ENCODE measurements at places on chromosomes 6 and 20.

DNA sequence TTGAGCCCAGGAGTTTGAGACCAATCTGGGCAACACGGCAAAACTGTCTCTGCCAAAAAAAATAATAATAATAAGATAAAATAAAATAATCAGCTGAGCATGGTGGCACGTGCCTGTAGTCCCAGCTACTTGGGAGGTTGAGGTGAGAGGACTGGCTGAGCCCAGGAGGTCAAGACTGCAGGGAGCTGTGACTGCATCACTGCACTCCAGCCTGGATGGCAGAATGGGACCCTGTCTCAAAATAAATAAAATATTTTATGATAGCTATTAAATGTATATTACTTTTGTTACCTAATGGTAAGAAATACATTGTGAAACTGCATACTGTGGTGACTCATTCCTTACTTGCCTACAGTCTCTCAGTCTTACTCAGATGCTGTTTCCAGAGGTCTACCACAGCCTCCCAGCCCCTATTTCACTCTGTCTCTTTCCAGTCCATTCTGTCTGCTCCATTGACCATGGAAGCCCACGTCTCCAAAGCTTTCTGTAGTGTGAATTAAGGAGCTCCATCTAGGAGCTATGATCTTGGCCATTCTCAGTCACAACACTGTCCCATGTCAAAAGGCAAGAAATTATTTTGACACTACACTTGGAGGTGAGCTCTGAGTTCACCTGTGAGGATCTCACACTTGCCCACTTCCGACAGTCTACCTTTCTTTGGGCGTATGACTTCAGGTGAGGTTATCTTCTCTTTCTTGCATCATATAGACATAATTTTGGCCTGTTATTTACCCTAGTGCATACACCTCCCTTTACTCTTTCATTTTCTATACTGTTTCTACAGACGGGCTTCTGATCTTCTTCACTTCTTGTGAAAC is 22.4 kb upstream of the SNX9 start:
- DNase-seq: no peak

DNA sequence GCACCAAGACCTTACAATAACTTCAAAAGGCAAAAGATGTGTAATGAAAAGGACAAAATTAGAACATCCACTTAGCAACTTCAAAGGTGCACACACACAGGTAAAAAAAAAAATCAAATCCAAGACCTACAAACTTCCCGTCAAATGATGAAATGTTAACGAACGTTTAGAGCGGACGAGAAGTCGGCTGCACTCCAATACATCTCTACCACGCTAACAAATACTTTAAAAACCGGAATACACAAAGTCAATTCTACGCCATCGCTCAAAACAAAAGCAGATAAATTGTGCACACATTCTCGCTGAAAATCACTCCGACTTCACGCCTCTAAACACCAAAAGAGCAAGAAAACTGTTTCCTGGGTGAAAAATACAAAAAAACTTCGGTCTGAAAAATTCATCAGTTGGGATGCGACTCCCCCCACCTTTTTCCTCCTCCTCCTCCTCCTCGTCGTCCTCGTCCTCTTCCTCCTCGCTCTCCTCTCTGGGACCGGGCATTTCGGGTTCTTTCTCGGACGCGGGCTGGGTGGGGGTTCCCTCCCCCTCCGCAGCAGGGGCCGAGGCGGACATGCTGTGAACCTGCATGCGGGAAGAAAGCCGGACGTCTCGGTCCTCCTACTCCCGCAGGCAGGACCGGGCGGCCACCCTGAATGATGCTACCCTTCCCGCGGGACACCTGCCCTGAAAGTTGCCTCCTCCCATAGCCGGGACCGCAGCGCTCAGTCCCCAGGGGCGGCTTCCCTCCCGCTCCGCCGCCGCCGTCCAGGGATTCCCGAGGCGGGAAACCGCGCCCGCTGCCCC is 712 bp downstream of the DEK start:
- DNase-seq: no peak

- DNase-seq: no peak
Measured at GRCh38 chr20:37500311-37500710, 20.7 kb upstream of the NNAT start.

- no peak for DNase-seq
Measured at GRCh38 chr6:108363113-108363512, 68.3 kb downstream of the AFG1L start.

- no peak for DNase-seq
Measured at GRCh38 chr6:114634016-114634415, 291.2 kb upstream of the HS3ST5 start.

DNA sequence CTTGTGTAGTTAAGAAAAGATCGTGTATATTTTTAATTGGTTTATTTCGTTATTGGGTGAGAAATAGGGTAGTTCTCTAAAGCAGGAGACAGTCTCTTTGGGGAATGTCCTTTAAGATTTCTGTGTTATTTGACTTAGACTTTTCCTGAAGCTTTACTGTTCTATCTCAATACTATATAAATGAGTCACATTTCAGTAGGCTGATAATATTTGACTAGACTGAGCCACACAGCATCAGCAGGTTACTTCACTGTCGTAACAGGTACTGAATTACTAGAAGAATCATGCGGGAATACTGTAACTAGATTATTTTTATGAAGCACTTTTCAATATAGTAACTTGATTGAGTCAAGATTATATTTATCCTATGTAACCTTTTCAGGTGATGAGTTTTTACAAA is 1.4 kb downstream of the SMAP1 start:
- no peak for DNase-seq

DNA sequence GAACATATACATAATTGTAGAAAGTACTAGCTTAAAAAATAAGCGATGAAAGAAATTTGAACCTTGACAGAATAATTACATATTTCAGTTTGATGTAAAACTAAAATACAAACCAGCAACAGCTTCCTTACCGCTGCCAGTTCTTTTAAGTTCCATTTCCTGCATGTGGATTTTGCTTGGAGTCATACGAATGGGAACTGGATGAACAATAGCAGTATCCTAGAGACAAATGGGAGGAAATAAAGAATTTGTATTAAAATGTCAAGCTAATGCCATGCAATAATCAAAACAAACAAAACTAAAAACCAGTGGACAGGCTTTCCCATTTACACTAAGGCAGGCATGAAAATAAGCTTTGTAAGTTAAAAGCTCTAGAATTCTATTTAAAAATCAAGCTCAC is 67.1 kb downstream of the REPS1 start:
- DNase-seq: no peak

- DNase-seq: no peak
Measured at GRCh38 chr6:116402108-116402937, 31.6 kb downstream of the DSE start.

DNA sequence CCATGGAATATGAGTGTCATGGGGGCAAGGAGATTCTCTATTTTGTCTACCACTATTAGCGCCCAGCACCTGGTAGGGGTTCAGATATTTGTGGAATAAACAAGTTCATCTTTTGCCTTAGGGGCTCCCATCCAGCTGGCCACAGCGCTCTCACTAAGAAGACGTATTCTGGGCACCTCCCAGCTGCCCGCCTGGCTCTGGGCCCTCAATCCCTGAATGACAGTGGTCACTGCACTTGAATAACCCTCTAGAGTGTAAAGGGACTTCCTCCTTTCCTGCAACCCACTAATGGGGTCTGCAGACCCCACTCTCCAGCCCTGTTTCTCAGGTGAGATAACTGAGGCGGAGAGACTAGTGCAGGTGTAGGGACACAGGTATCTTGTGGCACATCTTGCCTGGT is 36.2 kb downstream of the SNX5 start:
- DNase-seq: no peak

DNA sequence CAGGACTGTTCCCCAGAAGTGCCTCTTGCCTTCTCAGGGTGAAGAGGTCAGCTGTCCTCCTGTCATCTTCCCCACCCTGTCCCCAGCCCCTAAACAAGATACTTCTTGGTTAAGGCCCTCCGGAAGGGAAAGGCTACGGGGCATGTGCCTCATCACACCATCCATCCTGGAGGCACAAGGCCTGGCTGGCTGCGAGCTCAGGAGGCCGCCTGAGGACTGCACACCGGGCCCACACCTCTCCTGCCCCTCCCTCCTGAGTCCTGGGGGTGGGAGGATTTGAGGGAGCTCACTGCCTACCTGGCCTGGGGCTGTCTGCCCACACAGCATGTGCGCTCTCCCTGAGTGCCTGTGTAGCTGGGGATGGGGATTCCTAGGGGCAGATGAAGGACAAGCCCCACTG is 9.8 kb downstream of the PI16 start:
- no peak for DNase-seq

- no peak for DNase-seq
Measured at GRCh38 chr20:47705497-47705856, 79.8 kb downstream of the SULF2 start.

- no peak for DNase-seq
Measured at GRCh38 chr6:125188594-125189203, 35.1 kb downstream of the TPD52L1 start.

- no peak for DNase-seq
Measured at GRCh38 chr6:91860541-91861335, 1273.9 kb upstream of the MAP3K7 start.

- no peak for DNase-seq
Measured at GRCh38 chr20:43681468-43681942, 14.6 kb downstream of the MYBL2 start.

DNA sequence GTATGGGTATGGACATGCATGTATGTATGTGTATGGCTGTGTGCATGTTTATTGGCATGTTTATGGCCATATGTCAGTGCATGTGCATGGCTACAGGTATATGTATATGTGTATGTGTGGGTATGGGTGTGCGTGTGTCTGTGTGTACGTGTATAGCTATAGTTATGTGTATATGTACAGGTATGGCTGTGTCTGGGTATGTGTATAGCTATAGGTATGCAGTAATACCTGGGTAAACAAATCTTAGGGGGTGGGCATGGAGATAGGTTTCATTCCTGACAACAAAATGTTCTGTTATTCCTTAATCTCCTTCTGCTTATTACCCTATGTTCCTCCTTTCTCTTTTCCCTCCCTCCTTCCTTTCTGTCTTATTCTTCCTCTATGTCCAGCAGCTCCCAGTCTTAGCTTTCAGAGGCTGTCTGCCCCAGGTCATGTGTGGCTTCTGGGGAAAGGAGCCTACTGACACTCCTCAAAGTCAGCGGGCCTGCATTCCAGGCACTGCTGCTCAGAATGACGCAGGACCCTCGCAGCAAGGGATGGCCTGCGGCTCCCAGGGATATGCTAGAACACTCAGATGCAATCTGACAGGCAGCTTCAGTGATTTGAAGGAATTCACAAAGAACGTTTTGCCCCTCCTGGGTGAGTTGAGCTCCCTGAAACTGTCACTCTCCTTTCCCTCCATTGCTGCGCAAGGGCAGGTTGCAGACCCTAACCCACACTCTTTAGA is 139.3 kb upstream of the PHACTR1 start:
- no peak for DNase-seq

GRCh38 chr20:14986026-14986655 is 648.7 kb upstream of the FLRT3 start:
- no peak for DNase-seq

DNA sequence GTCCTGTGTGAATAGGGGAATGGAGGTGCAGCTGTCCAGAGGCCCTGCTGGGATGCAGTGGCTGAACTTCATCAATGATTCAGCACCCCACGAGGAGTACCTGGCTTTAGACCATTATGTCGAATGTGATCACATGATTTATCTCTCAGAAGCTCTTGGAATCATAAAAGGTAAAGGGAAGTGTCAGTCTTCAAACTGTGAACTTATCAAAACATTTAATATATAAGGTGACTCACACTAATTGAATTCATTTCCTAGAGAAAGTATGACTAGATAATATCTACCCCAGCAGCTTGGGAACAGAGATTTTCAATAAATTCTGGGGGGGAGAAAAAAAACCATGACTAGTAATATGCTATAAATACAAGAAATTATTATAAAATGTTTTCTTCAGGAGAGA is 29.5 kb downstream of the ALDH8A1 start:
- DNase-seq: no peak

DNA sequence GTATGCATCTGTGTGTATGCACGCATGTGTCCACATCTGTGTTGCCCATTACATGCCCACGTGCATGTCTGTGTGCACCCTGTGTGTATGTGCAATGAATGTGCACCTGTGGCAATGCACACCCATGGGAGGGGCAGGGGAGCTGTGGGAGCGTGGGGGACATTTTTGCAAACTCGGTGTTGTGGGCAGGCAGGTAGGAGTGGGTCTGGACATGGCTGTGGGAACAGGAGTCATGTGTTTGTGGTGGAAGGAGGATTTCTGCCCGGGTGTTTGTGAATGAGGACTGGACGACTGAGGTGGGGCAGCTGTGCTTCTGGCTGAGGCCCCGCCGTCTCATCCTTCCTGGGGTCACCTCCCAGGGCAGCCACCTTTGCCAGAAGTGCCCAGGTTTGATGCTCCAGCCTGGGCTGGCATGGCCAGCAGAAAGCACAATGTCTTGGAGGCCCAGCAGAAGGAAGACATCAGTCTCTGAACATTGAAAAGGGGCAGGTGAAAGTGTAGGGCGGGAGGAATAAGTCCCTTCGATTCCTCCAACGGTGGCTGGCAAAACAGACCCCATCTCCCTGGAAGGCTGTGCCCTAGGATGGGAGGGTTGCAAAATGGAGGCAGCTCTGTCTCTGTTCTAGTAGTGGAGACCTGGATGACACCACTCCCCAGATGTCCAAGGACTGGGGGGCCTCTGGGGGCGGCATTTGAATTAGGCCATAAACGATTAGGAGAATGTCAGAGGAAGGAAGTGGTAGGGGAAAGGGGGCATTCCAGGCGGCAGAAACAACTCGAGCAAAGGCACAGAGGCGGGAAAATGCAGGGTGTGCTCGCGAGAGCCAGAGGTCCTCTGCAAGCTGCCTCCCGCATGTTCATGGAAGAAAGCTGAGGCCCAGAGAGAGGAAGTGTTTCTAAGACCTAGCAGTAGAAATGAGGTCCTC is 19.1 kb upstream of the ARMC12 start:
- DNase-seq: no peak

DNA sequence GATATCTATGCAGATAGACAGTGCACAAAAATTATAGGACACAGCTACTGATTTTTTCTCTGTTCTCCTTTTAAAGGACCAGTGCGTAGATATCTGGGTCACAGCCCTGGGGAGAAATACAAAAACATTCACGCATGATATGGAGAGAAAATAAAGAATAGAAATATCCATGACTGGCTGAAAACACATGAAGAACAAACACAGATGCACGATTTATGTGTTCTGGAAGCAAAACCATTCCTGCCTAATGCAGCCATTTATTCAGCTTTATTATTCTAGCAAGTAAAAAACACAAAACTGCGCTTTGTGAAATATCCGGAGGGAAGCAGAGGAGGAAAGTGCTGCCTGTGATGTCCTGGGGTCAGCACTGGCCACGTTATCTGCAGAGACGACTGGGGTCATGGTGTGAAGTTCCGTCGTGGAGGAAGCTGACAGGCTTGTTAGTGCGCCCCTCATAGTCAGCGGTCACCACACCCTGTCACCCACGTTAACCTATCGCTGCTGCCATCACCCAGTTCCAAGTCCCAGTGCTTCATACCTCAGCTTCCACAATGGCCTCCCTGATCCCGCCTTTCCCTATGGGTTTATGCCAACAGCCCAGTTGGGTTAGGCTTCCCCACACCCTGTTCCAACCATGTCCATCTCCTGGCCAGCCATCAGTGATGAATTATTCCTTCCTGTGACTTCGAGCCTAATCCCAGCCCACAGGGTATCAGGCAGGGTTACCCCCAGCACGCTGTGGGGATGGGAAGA is 86.6 kb upstream of the RPS6KA2 start:
- DNase-seq: no peak
